ENCODE measurements at places on chromosomes 2 and 18.

GRCh38 chr18:57715073-57715472 lies 88.0 kb downstream of the ATP8B1 start:
- DNase-seq, result no peak

DNA sequence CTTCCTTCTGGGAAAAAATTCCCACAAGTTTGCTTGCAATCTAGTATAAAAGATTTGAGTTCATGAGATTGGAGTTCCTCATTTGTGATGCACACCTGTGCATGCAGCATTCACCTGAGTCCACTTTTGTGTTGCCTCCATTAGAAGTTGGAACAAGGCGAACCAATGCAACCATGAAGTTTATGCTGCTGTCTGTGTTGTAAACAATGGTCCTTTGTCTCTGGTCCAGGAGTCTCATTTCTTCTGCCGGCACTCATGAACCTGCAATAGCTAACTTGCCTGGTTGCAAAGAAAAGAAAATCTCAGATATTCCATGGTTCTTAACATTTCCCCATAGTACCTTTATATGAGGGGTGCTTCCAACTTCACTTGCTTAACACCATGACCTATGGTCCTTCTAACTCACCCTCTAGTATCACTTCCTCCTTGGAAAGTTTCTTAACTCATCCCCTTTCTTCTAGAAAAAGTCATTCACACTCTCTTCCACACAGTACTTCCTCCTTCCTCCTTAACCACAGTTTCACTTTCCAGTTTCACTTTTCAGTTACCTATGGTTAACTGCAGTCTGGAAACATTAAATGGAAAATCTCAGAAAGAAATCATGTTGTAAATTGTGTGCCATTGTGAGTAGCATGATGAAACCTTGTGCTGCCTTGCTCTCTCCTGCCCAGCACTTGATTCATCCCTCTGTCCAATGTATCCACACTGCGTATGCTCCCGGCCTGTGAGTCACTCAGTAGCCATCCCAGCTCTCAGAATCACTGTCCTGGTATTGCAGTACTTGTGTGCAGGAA lies 128.8 kb upstream of the TRIB2 start:
- DNase-seq, result peak; percentile 38

- DNase-seq, result no peak
Measured at GRCh38 chr2:181742922-181743722, 62.8 kb upstream of the NEUROD1 start.

DNA sequence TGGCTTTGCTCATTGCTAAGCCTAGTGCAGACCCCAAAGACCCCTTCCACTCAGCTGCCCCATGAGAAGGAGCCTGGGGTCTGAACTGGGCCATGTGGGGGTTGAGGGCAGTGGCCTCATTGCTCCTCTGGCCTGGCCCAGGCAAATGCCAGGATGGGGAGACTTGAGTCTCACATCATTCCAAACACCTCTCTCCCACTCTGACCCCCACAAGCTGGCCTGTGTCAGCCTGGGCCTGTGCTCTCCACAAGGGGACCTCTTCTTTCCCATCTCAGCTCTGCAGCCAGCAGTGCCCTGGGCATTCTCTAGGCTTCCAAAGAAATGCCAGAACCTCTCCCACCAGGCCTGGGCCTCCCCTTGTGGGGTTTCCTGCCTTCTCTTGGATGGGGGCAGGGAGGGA lies 45.8 kb upstream of the OTOF start:
- peak; percentile 9 for DNase-seq

- no peak for DNase-seq
Measured at GRCh38 chr2:99504844-99505584, 15.2 kb upstream of the REV1 start.

GRCh38 chr18:40041951-40042350 lies 1913.1 kb upstream of the PIK3C3 start:
- DNase-seq, result no peak

DNA sequence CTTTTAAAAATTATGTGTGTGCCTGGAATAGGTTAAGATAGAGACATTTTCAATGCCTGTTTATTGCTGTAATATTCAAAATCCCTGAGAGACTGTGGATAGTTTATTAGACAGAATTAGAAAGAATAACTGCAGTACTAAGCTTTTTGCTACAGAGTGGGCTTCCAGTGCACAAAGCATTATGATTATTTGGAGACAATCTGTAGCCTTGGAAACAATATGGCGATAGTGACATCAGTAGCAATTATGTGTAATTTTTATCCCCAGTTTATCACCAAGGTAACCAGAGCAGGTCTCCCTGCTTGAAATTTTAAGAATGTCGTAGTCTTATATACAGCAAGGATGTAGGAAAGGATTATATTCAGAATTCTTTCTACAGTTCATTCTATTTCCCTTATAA lies 100.0 kb downstream of the MYO3B start:
- no peak for DNase-seq

GRCh38 chr2:160731856-160732255 lies 238.2 kb upstream of the RBMS1 start:
- no peak for DNase-seq

GRCh38 chr18:13379930-13380690 lies 161.6 kb downstream of the LDLRAD4 start:
- no peak for DNase-seq

DNA sequence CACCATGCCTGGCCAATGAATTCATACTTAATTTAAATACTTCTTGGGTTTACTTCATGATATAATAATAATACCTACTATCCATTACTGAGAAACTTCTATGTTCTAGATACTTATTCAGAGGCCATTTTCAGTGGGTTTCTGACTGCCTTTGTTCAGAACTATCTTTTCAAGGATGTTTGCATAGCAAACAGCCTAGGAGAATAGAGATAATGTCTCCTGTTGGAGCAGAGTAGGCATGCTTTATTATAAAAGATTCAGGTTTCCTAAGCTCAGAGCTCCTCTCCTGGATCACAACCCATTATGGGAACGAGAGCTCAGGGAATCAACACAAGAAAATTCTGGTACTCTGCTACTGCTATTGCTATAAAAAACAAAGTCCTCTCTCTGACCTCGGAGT lies 11.1 kb downstream of the FASTKD1 start:
- no peak for DNase-seq

DNA sequence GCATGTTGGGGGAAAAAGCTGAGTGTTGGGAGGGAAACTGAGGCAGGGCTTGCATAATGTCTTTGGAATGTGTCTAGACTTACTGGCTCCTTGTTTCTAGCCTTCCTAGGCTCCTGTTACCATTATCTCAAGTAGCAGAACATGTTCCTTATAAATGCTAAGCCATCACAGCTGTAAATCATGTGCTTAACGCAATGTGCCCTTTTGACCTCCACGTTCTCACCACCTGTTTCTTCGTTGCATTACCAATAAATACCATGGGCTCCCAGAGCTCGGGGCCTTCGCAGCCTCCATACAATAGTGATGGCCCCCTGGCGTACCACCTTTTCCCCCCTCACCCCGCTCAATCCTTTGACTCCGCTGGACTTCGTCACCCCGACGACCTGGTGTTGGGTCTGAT lies 54.0 kb upstream of the CWC22 start:
- no peak for DNase-seq

- DNase-seq, result no peak
Measured at GRCh38 chr2:134774786-134775641, 56.2 kb upstream of the TMEM163 start.

DNA sequence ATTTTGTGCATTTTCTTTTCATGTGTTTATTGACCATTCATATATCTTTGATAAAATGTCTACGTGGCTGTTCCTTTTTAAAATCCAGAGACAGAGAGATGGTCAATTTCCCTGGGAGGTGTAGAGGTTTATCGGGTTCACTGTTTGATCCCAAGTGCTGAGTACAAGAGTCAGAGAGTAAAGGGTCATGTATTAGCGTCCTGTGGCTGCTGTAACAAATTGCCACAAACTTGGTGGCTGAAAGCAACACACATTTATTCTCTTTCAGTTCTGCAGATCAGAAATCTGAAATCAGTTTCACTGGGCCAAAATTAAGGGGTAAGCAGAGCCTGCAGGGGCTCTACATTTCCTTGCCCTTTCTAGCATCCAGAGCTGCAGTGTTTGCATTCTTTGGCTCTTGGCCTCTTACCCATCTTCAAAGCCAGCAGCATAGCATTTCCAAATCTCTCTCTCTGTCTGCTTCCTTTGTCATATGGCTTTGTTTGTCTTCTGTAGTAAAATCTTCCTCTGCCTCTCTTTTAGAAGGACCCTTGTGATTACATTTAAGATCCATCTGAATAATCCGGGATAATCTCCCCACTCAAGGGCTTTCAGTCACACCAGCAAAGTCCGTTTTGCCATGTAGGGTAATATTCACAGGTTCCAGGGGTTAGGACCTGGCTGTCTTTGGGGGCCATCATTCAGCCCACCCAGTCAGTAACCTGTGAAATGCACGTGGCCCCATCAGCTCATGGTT lies 49.9 kb downstream of the TMEM17 start:
- DNase-seq, result no peak

DNA sequence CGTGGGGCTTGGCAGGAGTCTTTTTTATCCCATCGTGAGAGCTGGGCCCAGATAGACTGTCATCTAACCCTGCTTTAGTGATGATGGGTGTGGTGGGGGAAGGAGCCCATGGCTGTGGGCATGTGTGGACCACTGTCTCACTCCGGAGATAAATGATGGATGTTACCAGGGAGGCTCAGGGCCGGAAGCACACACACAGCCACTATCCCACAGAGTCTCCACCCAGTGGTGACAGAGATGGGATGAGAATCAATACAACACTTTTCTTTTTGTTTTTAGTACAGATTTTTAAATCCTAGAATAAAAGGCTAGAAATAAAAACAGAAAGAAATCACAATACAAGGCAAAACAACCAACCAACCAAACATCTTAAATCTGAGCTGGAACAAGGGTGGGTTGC lies 233.4 kb downstream of the SOX11 start:
- no peak for DNase-seq
